ENCODE measurements at places on chromosomes 2 and 18.

DNA sequence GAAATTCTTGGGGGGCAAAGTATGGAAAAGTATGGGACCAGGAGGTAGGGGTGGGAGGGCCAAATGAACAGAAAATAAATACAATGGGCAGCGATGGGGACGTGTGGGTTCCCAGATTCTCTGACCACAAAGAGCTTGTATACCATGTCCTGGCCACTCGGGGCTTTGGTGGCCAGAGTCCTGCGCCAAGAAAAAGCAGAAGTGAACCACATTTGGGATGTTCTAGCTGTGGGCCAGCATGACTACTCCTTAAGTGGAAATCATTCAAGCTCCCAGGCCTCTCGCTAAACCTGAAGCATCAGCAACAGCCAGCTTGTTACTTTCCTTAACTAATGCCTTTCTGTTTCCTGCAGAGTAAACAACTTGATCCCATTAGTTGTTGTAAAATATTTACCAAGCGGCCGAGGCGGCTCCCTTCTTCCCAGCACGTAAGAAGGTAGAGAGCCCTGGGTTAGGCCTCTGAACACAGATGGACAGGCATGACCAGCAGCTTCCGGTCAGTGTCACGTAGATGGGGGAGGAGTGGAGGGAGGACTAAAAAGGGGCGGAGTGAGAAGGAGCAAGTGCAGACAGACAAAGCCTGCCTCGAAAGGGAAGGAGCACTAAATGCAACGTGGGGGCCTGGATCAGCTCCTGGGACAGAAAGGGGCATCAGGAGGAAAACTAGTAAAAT lies 88.2 kb downstream of the GALNT14 start:
- H3K36me3 ChIP-seq: no peaks in the 10 kb centered on the region
- no peak for DNase-seq
- H3K27me3 ChIP-seq: peaks cover 2% of the 10 kb centered on the region
- H3K27ac ChIP-seq: no peak overlapping the region

DNA sequence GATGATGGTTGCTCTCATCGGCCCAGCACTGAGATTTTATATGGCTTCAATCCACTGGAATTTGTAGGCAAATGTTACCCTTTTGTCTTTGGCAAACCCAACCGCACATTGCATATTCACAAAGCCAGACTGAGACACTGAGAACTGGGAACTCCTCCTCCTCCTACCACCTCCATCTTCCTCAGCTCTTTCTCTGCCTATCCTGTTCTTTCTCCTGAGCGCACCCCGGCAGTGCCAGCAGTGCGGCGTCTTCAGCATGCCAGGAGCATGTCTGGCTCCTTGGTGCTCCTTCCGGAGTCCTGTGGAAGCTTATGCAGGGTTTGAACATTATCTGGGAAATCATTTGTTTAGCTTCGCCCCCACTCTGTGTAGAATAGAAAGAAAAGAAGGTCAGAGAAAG lies 50.8 kb downstream of the TRIB2 start:
- H3K4me1 ChIP-seq: peaks cover 1% of the 10 kb centered on the region
- no peaks in the 10 kb centered on the region for H3K36me3 ChIP-seq
- no peak overlapping the region for H3K27ac ChIP-seq
- H3K4me3 ChIP-seq: no peak overlapping the region
- peaks cover 31% of the 10 kb centered on the region for H3K27me3 ChIP-seq
- DNase-seq: no peak

GRCh38 chr2:113886479-113887008 lies 3.3 kb upstream of the ACTR3 start:
- H3K4me3 ChIP-seq: peak overlapping the region; percentile 99
- peaks cover 39% of the 10 kb centered on the region for H3K4me1 ChIP-seq
- peak; percentile 82 for DNase-seq
- peak overlapping the region; percentile 90 for H3K27ac ChIP-seq
- peaks cover 52% of the 10 kb centered on the region for H3K36me3 ChIP-seq
- no peaks in the 10 kb centered on the region for H3K27me3 ChIP-seq

- H3K4me3 ChIP-seq: no peak overlapping the region
- peaks cover 2% of the 10 kb centered on the region for H3K27me3 ChIP-seq
- H3K36me3 ChIP-seq: no peaks in the 10 kb centered on the region
- no peaks in the 10 kb centered on the region for H3K4me1 ChIP-seq
These were observed 30.6 kb upstream of the RND3 start for GRCh38 chr2:150517951-150518680.

DNA sequence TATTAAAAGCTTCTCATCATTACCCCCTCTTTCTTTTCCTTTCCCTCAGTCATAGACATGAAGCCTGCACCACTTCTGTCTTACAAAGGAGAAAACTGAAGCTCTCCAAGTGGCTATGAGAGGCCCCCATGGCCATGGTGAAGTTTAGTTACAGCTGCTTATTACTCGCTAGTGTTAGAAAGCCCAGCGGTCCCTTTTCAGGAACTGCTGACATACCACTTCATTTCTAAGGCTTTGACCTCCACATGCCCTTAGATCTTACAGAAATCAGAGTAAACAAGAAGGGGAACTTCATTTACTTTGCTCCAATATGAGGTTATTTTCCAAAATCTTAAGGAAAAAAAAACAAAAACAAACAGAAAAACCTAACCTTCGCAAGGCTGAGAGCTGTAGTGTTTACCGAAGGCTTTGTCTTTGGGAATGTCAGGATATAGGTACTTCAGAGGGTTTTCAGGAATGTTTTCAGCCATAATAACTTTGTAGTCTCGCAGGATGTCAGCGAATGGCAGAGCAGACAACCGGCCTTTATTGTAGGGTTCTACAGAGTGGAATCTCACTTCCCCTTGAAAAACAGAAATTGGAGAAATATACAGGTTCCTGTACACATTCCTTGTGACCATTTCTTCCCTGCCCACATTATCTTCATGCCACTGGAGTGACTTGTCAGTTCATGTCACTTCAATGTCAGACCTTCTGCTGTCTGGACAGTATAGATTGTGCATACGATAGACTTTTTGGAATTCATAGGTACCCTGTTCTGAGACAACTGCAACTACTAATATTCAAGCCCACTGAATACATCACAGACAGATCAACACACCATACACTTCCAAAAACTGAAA lies 18.8 kb upstream of the STAT1 start:
- H3K36me3 ChIP-seq: peaks cover 40% of the 10 kb centered on the region
- no peaks in the 10 kb centered on the region for H3K27me3 ChIP-seq
- peak overlapping the region; percentile 65 for H3K27ac ChIP-seq
- no peak overlapping the region for H3K4me3 ChIP-seq

GRCh38 chr2:190162851-190163250 lies 100.3 kb upstream of the MSTN start:
- H3K27ac ChIP-seq: no peak overlapping the region
- H3K27me3 ChIP-seq: no peaks in the 10 kb centered on the region
- H3K36me3 ChIP-seq: no peaks in the 10 kb centered on the region
- no peak overlapping the region for H3K4me3 ChIP-seq
- no peak for DNase-seq

DNA sequence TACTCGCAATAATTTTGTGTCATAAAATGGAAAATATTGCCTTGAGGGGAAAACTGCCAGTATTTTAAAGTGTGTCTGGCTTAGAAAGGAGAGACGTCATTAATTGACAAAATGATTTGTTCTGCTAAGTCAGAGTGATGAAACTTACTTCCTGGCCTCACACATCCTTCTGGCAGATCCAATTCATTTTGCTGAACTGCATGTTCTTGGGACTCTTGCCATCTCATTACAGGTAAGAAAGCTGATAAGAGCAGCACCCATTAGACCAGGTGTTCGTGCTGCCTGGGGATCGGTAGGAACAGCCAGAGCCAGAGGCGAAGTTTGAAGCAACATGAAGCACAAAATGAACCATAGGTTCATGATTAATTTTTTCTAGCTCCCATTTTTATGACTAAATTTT lies 38.0 kb downstream of the KCNE4 start:
- no peaks in the 10 kb centered on the region for H3K4me1 ChIP-seq
- DNase-seq: no peak

DNA sequence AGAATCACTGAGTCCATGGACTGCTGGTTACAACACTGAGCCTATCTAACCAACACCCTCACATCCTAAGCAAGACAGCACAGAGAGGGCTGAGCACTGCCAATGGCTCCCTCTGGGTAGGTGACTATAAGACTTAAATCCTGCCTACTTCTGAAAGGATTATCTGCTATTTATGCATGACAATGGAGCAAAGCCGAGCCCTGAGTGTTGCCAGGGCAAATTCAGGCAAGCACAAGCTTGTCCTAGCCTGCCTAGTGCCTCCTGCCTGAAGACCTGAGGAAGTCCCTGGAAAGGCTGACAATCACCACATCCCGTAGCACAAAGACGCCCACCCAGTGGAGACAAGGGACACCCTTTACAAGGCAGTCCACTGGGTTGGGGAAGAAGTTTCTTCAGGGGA lies 129.7 kb downstream of the OSR1 start:
- H3K4me3 ChIP-seq: no peak overlapping the region
- H3K27me3 ChIP-seq: peaks cover 2% of the 10 kb centered on the region
- no peaks in the 10 kb centered on the region for H3K36me3 ChIP-seq
- H3K4me1 ChIP-seq: no peaks in the 10 kb centered on the region
- no peak overlapping the region for H3K27ac ChIP-seq

DNA sequence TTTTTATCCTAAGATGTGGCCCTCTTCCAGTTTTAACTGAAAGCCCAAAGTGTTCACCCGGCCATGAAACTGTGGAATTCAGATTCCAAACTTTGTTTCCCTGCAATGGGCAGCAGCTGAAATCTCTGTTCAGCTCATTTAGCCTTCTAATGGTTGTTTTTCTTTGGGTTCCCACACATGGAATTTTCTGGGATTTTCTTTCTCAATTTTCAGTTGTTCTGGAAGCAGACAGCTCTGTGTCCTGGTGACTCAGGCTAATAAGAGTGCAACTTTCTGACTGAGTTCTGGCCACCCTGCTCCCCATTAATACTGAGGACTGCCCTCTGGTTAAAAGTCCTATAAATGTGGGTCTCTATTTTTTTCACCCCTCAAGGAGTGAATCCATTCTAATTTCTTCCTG lies 78.5 kb downstream of the PMS1 start:
- no peak overlapping the region for H3K27ac ChIP-seq
- no peak overlapping the region for H3K4me3 ChIP-seq
- no peak for DNase-seq
- H3K36me3 ChIP-seq: peaks cover 37% of the 10 kb centered on the region
- H3K4me1 ChIP-seq: no peaks in the 10 kb centered on the region
- H3K27me3 ChIP-seq: no peaks in the 10 kb centered on the region

- H3K4me1 ChIP-seq: peaks cover 17% of the 10 kb centered on the region
- peaks cover 2% of the 10 kb centered on the region for H3K27me3 ChIP-seq
- no peak overlapping the region for H3K27ac ChIP-seq
- no peak overlapping the region for H3K4me3 ChIP-seq
- H3K36me3 ChIP-seq: no peaks in the 10 kb centered on the region
These were observed 30.8 kb upstream of the ODC1 start for GRCh38 chr2:10478916-10479315.

DNA sequence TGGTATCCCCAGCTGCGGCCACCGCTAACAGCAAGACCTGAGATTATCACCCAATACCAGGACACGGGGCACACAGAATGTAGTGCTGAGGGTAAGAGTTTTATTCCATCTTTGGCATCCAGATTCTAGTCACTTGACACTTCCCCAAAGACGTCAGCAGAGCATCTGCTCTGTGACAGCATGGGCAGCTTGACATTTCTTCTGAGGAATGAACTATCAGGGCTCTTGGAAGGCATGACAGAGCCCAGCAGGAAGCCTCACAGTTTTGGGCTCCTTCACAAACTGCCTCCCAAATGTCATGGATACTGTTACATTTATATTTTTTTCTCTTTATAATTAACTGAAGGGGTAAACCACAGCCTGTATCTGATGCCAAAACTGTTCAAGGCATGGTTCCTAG lies 1010.7 kb downstream of the TDRD15 start:
- H3K27ac ChIP-seq: no peak overlapping the region
- no peaks in the 10 kb centered on the region for H3K36me3 ChIP-seq
- H3K27me3 ChIP-seq: no peaks in the 10 kb centered on the region
- no peak for DNase-seq

DNA sequence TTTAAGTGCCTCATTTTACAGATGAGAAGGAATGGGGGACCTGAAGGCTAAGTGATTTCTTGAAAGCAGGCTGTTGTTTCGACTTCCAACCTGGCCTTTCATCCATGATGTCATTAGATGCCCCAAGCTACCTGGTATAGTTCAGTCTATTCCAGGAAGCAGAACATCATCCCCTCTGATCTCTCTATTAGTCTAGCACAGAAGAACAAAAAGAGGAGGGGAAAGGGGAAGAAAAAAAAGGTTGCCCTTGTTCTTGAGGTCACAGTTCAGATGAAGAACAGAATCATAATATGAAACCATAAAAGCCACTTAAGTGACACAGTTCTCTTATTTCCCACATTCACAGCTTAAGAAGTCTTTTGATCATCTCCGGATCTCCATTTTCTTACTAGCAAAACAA lies 386.2 kb upstream of the HNRNPA3 start:
- no peaks in the 10 kb centered on the region for H3K36me3 ChIP-seq
- peaks cover 2% of the 10 kb centered on the region for H3K27me3 ChIP-seq
- DNase-seq: peak; percentile 49
- H3K4me1 ChIP-seq: peaks cover 61% of the 10 kb centered on the region

GRCh38 chr2:86686460-86686859 lies 33.6 kb upstream of the RMND5A start:
- H3K27ac ChIP-seq: no peak overlapping the region
- no peaks in the 10 kb centered on the region for H3K4me1 ChIP-seq
- DNase-seq: no peak

DNA sequence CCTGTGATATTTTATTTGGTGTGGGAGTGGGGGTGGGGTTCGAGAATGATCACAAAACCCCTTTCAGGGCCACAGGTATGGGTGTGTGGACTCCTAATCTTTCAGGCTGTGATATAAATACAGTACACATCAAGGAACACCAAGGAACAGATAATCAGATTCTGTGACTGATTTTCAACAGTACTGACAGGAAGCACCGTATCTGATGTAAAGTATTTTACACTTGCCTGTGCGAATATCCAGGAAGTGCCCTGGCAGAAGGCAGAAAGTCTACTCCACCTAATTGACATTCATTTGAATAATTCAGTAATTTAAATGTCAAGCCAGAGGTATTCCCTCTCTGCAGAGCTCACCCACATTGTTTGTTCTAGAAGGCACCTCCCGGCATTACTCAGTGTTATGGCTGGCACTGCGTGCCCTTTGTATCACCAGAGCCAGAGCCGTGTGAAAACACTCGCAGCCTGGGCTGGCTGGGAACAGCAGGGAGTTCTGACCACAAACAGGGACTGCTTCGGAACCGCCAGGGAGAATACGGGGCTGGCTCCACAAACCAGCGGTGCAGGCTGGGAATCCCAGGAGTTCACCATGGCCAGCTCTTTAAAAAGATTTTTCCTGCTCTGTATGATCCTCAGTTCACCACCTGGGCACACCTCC lies 91.8 kb downstream of the ACVR1 start:
- peaks cover 40% of the 10 kb centered on the region for H3K4me1 ChIP-seq
- peaks cover 6% of the 10 kb centered on the region for H3K36me3 ChIP-seq
- H3K27me3 ChIP-seq: no peaks in the 10 kb centered on the region

DNA sequence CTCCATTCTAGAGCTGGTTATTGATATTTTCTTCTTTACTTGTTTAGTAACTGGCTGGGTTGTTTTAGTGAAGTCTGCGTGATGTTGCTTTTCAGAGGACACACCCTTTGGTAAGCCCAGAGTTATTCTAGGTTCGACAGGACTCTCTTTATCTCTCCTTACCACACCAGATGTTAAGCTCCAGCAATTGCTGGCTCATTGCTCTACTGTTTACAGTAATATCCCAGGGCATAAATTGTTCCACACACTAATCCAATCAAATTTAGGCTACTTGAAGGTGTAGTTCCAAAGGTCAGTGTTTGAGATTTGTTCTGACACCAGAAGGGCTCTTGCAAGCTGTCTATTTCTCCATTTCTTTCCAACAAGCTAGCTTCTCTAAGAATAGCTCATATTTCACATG lies 506.6 kb downstream of the NR4A2 start:
- no peaks in the 10 kb centered on the region for H3K4me1 ChIP-seq
- H3K36me3 ChIP-seq: no peaks in the 10 kb centered on the region
- H3K27me3 ChIP-seq: no peaks in the 10 kb centered on the region
- DNase-seq: no peak

- H3K4me1 ChIP-seq: peaks cover 15% of the 10 kb centered on the region
- H3K4me3 ChIP-seq: peak overlapping the region; percentile 78
- H3K27me3 ChIP-seq: peaks cover 42% of the 10 kb centered on the region
- peak overlapping the region; percentile 55 for H3K27ac ChIP-seq
- H3K36me3 ChIP-seq: no peaks in the 10 kb centered on the region
These were observed 3.1 kb upstream of the ZEB2 start for GRCh38 chr2:144522897-144523595.
